SK-N-SH (cell line): ENCODE measurements at places on chromosomes 3 and 15. TPM values are rescaled to one million over a fixed set of nuclear protein-coding genes. Genes with fewer than 3 reads are reported as not detected.

- no peaks in the 10 kb centered on the region for H3K36me3 ChIP-seq
- 0 out of 2 replicates have a peak, but pooled peaks cover 13% of the 10 kb centered on the region for H3K27me3 ChIP-seq
- no peak overlapping the region for H3K4me3 ChIP-seq
- no peak overlapping the region for H3K27ac ChIP-seq
- DNase-seq, result no peak
- H3K4me1 ChIP-seq, result peaks cover 14% of the 10 kb centered on the region; the same call in 1 of the 2 replicates
Measured at GRCh38 chr3:194750491-194750828, 64.8 kb downstream of the FAM43A start.

DNA sequence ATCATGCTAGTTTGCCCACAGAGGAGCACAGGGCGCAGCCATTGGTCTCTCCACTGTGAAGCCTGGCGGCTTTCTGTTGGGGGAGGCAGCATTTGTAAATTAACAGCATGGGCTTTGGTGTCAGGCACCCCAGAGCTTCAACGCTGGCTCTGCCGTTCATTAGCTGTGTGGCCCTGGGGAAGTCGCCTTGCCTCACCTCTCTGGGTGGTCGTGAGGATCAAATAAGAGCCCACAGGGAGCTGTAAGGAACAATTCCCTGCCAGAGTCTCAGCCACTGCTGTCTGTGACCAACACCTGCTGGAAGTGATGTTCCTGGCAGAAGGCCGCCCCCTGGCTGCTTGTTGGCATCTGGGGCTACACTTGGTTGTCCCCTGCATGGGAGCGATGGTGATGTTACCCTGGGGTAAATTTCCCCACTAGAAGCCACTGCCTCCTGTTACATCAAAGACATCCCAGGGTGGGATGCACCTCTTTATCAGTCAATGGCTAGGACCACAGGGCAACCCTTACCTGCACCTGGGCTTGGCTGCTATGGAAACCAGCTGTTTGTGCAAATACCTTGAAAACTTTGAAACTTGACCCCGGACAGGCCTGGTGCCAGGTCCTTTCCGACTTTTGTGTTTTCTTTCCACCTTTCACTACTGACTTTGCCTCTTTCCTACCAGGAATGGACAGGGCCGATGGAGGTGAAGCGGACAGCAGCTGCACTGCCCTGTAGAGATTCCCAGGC, 36.9 kb downstream of the DNASE1L3 start:
- peaks cover 4% of the 10 kb centered on the region; the same call in 1 of the 2 replicates for H3K4me1 ChIP-seq
- H3K4me3 ChIP-seq, result no peak overlapping the region
- no peak overlapping the region for H3K27ac ChIP-seq

DNA sequence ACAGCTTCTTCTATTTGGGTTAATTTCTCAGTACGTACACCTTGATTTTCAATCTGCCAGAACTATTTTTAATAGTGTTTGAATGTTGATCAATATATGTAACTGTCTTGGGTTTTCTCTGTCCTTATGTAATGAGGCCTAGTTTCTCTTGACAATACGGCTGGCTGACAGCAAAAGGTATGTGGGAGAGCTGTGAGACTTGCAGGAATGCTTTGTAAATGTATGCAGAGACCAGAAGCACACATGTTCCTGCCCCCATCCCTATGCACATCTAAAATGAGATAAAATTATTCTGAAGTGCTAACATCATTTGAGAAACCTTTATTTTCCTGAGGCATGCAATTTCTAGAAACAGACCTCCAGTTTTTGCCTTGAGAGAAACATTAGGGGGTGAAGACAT, 593.8 kb upstream of the GBE1 start:
- no peaks in the 10 kb centered on the region for H3K4me1 ChIP-seq
- H3K4me3 ChIP-seq, result no peak overlapping the region
- H3K27me3 ChIP-seq, result no peaks in the 10 kb centered on the region
- no peaks in the 10 kb centered on the region for H3K36me3 ChIP-seq

DNA sequence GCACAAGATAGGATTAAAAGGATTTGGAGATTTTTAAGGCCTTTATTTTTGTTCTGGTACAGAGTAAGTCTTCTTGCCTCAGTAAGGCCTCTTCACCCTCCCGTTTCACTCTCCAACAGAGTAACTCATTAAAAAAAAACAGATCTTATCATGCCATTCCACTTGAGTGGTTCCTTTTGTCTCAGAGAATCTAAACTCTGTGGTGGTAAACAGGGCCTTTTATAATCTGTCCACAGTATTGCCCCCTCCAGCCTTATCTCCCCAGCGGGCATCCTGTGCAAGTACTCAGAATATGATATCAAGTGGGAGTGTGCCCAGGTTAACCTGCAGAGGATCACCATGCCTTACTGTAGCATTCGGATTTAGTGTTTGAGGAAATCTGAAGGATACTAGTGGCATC, 20.3 kb upstream of the ATOSA start:
- no peak overlapping the region for H3K4me3 ChIP-seq
- H3K27ac ChIP-seq, result no peak overlapping the region
- H3K36me3 ChIP-seq, result no peaks in the 10 kb centered on the region
- no peaks in the 10 kb centered on the region for H3K27me3 ChIP-seq
- DNase-seq, result no peak

- no peak overlapping the region for H3K27ac ChIP-seq
- H3K4me1 ChIP-seq, result no peaks in the 10 kb centered on the region
- no peaks in the 10 kb centered on the region for H3K27me3 ChIP-seq
- DNase-seq, result no peak
- H3K36me3 ChIP-seq, result no peaks in the 10 kb centered on the region
Measured at GRCh38 chr3:53750253-53751210, 95.7 kb downstream of the CHDH start.

DNA sequence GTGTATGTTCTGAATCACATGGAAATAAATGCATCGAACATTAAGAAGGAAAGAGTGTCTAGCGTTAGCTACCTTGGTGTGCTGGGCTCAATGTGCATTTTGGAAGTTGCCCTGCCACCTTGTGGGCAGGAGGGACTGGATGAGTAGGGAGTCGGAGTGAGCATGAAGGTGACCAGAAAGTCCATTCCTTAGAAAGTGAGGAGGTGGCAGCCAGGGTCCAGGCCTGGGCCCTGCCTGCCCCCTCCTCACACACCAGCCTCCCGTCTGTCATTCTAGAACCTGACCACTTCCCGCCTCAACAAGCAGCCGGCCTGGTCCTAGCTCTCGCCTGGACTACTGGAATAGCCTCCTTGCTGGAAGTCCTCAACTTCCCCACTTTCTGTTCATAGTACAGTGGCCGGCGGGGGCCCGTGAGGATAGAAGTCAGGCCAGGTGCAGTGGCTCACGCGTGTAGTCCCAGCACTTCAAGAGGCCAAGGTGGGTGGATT, 10.2 kb upstream of the GATA2 start:
- peaks cover 3% of the 10 kb centered on the region; the same call in 1 of the 2 replicates for H3K4me1 ChIP-seq
- DNase-seq, result no peak
- no peaks in the 10 kb centered on the region for H3K27me3 ChIP-seq
- H3K4me3 ChIP-seq, result no peak overlapping the region
- no peak overlapping the region for H3K27ac ChIP-seq

DNA sequence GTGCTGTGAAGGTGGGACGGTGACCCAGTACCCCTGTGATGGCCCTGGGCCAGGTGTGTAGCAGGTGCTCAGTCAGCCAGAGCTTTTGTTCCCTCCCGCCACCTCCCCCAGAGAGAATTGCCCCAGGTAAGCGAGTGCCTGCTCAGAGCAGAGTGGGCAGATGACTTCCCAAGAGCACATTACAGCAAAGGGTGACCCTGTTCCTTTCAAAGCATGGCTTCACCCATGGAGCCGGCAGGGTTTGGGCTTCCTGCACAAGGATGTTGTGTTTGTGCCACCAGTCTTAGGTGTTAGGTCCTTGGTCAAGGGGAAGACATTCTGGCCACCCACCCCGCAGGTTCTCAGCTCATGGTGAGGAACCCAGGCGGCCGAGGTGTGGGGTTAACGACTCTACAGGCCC, 30.7 kb downstream of the SLC6A6 start:
- H3K4me3 ChIP-seq, result no peak overlapping the region
- peaks cover 8% of the 10 kb centered on the region for H3K36me3 ChIP-seq

- H3K36me3 ChIP-seq, result no peaks in the 10 kb centered on the region
- H3K27me3 ChIP-seq, result no peaks in the 10 kb centered on the region
- H3K27ac ChIP-seq, result no peak overlapping the region
- DNase-seq, result no peak
Measured at GRCh38 chr3:100131241-100131640, 16.9 kb upstream of the FILIP1L start.

DNA sequence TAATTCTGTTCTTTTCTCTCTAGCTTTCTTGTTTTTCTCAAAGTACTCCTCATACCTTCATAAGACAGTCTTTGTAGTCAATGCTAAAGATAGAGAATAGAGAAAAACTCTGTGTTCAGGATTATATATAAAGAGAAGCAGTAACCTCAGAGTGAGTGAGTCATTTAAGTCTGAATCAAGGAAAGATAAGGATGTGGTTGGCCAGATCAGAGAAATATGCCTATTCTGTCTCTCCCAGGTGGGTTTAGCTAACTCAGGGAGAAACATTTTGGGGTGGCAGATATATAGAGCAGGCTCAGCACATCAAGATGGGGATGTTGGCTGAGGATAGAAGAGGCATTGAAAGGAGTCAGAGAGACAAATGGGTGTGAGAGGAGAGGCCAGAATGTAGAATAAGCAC, 31.4 kb downstream of the GTF2E1 start:
- no peak overlapping the region for H3K4me3 ChIP-seq
- peaks cover 31% of the 10 kb centered on the region for H3K36me3 ChIP-seq
- DNase-seq, result no peak
- H3K27me3 ChIP-seq, result no peaks in the 10 kb centered on the region

GRCh38 chr3:172313671-172314070, 134.6 kb downstream of the GHSR start:
- no peak overlapping the region for H3K4me3 ChIP-seq
- H3K27ac ChIP-seq, result peak overlapping the region; percentile 34; the same call in 1 of the 2 replicates
- DNase-seq, result no peak
- H3K4me1 ChIP-seq, result peaks cover 39% of the 10 kb centered on the region
- H3K36me3 ChIP-seq, result peaks cover 51% of the 10 kb centered on the region
- H3K27me3 ChIP-seq, result no peaks in the 10 kb centered on the region

- DNase-seq, result no peak
- no peaks in the 10 kb centered on the region for H3K27me3 ChIP-seq
- H3K4me3 ChIP-seq, result peak overlapping the region; percentile 78
- no peaks in the 10 kb centered on the region; the same call in 1 of the 2 replicates for H3K4me1 ChIP-seq
- H3K36me3 ChIP-seq, result no peaks in the 10 kb centered on the region
Measured at GRCh38 chr3:43689766-43690399, 855 bp upstream of the ABHD5 start.

- H3K36me3 ChIP-seq, result no peaks in the 10 kb centered on the region
- H3K27me3 ChIP-seq, result no peaks in the 10 kb centered on the region
- DNase-seq, result no peak
- no peak overlapping the region for H3K27ac ChIP-seq
Measured at GRCh38 chr3:187798531-187799530, 53.6 kb upstream of the BCL6 start.

DNA sequence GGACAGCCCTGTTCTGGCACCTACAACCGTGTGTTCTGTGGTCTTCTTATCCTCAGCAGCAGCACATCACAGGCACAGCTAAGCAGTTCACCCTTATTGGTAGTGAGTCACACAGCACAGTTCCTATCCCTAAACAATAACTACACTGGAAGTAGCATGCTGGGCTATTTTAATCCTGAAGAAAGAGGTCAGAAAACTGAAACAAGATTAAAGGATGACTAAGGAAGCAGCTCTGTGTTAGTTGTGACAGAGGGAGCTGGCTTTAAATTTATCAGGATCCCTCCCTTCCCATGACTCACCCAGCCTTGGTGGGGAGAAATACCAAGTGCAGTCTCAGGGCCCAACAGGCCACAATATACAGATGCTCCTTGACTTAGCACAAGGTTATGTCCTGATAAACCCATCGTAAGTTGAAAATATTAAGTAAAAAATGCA, 144.3 kb downstream of the ERC2 start:
- peak overlapping the region; percentile 41 for H3K27ac ChIP-seq
- no peaks in the 10 kb centered on the region for H3K27me3 ChIP-seq
- H3K4me1 ChIP-seq, result no peaks in the 10 kb centered on the region
- DNase-seq, result no peak

DNA sequence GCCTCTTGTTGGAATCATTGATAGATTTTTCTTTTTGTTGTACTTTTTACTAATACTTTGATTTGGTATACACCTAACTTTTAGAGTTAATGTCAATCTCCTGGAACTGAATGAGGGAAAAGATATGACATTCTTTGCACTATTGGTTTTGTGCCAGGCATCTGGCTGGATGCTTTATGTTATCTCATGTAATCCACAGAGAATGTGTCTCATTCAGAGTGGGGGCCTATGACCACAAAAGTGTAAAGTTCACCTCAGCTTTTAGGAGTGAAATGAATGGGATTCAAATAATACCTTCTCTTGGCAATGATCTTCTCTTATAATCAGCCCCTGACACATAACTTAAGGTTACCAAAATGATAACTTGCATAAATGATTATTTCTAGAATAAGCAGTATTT, 329.1 kb upstream of the ROPN1 start:
- no peaks in the 10 kb centered on the region for H3K27me3 ChIP-seq
- no peak overlapping the region for H3K4me3 ChIP-seq
- no peaks in the 10 kb centered on the region for H3K36me3 ChIP-seq
- H3K27ac ChIP-seq, result peak overlapping the region; percentile 83

DNA sequence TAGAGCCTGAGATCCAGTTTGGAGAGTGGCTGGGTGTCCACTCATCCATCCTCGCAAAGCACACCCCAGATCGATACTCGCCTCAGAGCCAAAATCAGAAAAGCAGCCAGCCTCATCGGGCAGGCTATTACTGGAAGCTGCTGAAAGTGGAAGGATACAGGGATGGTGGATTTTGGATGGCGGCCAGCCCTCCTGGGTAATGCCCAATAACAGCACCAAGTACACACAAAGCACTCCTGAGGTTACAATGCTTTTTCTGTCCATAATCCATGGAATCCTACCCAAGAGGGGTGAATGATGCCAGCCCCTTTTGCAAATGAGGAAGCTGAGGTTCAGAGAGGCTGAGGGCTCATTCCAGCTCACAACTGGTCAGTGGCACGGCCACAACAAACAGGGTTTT, 93.1 kb upstream of the SLC6A11 start:
- no peak overlapping the region for H3K27ac ChIP-seq
- H3K27me3 ChIP-seq, result no peaks in the 10 kb centered on the region
- DNase-seq, result no peak
- no peak overlapping the region for H3K4me3 ChIP-seq

Gene GABRG3
- not detected in 2 replicates for polyA plus RNA-seq

Gene DISP2
- polyA plus RNA-seq, result 0.08 and 0.12 TPM in 2 replicates

Gene CFAP100
- polyA plus RNA-seq, result not detected in 2 replicates

Gene ANKRD63
- not detected in 2 replicates for polyA plus RNA-seq

Gene ACTC1
- polyA plus RNA-seq, result not detected in 2 replicates

Gene IGDCC3
- polyA plus RNA-seq, result 0.37 and 0.43 TPM in 2 replicates

Gene CLDND1
- 110 and 165 TPM in 2 replicates for polyA plus RNA-seq

Gene CLRN1
- not detected in 2 replicates for polyA plus RNA-seq

Gene ISG20
- 2.0 TPM in 2 replicates for polyA plus RNA-seq

Gene FBLN2
- polyA plus RNA-seq, result 4.8 and 5.2 TPM in 2 replicates

Gene CASR
- not detected in 2 replicates for polyA plus RNA-seq

Gene DNASE1L3
- polyA plus RNA-seq, result not detected in 2 replicates
